ENCODE measurements at places on chromosomes 5 and 9.

GRCh38 chr5:127988146-127988760 is 95.3 kb upstream of the SLC12A2 start:
- DNase-seq: no peak

GRCh38 chr5:9268226-9268625 is 277.6 kb downstream of the SEMA5A start:
- DNase-seq: no peak

DNA sequence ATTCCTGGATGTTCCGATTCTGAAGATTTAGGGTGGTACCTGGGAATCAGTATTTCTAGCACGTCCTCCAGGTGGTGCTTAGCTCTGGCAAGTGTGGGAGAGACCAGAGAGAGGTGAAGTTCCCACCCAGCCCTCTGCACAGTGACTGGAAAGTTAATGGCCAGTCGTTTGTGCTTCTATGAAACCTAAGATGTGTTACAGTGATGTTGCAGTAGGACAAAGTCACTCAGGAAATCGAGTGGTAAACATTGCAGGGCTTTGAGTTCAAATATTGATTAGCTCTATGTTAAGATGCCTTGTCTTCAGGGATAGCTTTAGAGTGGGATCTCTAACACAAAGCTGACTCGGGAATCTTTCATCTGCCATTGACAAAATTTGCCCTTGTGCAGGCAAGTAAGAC is 55.6 kb downstream of the PIK3R1 start:
- no peak for DNase-seq

DNA sequence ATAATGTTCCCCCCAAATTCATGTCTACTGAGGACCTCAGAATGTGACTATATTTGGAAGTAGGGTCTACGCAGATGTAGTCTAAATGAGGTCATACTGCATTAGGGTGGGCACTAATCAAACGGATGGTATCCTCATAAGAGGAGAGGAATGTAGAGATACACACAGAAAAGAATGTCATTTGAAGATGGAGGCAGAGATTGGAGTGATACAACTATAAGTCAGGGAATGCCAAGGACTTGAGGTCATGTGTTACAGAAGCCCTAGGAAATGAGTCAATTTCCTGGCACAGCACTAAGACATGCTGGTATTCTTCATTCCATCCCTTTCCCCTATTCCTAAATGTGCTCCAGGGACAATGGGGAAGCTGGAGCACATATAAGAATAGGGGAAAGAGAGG is 758 bp upstream of the PDCD1LG2 start:
- DNase-seq: no peak

DNA sequence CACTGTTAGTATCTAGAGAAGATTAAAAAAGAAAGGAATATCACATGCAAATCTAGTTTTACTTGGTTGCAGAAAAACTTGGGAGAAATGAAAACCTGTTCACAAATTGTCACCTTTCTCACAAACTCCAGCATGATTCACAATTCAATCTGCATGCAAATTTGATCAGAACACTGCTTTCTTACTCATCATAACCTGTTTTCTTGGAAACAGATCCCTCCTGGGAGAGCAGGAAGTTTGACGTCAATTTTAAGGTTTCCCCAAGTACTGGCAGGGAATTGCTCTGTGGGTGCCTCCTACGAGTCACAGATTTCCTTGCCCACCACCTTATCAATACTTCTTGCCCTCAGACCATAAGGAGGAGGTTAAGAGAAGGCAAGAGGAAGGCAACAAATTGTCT is 30.2 kb upstream of the HTR4 start:
- DNase-seq: no peak

- DNase-seq: no peak
Observed at GRCh38 chr9:125635888-125636287, 71.1 kb downstream of the MAPKAP1 start.

DNA sequence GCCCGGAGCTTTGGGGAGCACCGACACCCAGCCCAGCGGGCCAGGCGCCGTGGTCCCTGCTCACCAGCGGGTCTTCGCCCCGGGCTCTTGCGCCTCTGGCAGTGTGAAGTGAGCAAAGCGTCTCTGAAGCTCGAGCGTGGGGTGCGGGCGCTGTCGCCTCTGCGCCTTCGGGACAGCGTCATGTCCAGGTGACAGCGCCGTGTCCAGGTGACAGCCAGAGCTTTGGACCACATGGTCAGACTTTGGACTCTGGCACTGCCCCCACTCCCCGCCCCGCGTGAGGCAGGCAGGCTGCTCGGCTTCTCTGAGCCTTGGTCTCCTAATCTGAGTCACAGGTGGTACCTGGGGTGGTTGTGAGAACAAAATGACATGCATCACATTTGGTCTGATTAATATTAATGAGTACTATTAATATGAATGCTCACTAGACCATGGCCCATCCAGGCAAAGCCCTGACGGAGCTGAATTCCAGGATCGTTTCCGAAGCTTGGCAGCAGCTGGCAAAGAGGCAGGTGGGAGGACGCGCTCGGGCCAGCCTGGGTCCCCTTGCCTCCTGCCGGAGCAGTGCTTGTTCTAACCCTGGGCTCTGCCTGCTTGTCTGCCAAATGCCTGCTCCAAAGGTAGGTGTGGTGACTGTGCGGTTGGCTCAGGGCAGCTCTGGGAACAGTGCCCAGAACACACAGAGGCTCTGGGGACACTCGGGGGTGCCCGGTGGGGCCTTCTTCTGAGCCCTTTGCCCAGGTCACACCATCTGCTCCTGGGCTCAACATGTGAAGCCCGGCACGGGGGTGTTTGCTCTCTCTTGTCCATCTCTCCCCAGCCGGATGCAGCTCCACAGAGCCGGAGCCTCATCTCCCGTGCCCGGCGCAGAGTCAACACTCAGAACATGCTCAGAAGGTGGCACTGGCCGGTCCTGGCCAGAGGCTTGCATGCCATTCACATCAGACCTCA is 157.1 kb downstream of the OLFM1 start:
- DNase-seq: no peak

- no peak for DNase-seq
Observed at GRCh38 chr9:9004810-9005209, 1205.2 kb upstream of the DMAC1 start.

DNA sequence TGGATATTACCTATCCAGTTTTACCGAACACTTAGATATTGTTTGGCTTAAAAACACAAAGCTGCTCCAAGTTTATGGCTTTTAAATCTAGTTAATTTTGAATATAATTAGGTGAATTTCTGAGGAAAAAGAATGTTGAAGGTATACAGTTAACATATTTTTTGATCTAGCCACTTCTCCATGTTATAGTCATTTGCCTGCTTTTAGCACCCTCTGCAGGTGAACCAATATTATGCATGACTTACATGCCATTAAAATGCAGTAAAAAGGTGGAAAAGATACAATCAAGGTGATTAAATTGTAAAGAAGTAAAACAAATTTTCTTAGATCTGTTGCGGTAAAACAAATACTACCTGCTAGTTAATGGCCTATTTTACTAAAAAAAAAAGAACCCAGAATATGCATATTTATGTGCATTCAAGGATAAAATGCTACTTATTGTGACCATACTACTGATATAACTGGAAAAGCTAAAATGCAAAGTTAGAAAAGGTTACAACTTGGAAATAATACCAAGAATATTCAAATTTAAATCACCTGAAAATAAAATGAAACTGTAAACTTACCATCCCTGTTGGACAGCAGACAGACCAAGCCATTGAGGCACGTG is 132.1 kb downstream of the AP3B1 start:
- no peak for DNase-seq

DNA sequence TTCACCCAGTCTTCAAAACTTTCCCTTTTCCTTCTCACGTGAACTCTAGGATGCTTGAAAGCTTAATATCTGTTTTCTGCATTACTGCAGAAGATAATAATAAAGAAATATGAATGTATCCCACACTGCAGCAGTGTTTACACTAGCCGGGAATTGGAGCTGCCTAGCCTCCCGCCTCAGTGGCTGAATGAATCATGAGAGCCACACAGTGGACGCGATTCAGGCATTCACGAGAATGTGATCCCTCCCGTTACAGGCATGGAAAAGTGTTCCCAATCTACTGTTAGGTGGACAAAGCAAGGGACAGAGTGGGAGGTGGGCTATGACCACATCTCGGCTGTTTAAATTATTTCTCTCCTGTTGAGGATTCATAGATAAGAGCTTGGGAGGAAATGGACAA is 69.4 kb upstream of the CTSL start:
- no peak for DNase-seq

- DNase-seq: no peak
Observed at GRCh38 chr9:26603617-26604016, 289.0 kb downstream of the CAAP1 start.

- peak; percentile 98 for DNase-seq
Observed at GRCh38 chr9:136439481-136440408, at the start of gene INPP5E. TSS of gene INPP5E (minus strand) at chr9:136439845. CDS start at chr9:136439419, 426 bp downstream.

DNA sequence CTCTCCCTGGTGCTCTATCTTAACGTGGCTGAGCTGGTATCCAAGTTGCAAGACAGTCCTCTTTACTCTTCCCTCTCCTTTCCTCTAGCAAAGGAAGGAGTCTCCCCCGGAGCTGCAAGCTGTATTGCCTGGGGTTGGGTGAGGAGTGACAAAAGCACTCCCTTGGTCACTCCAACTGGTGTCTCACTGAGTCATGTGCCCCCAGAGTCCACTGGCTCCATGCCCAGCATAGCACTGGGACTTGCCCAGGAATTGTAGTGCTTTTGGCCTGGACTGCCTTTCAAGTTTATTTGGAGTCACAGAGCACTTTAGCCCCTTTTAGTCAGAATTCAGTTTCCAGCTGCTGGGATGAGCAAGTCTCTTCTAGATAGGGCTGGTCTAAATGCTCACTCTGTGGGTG is 82.6 kb upstream of the FST start:
- no peak for DNase-seq

- DNase-seq: no peak
Observed at GRCh38 chr9:13234932-13235331, 44.6 kb downstream of the MPDZ start.

DNA sequence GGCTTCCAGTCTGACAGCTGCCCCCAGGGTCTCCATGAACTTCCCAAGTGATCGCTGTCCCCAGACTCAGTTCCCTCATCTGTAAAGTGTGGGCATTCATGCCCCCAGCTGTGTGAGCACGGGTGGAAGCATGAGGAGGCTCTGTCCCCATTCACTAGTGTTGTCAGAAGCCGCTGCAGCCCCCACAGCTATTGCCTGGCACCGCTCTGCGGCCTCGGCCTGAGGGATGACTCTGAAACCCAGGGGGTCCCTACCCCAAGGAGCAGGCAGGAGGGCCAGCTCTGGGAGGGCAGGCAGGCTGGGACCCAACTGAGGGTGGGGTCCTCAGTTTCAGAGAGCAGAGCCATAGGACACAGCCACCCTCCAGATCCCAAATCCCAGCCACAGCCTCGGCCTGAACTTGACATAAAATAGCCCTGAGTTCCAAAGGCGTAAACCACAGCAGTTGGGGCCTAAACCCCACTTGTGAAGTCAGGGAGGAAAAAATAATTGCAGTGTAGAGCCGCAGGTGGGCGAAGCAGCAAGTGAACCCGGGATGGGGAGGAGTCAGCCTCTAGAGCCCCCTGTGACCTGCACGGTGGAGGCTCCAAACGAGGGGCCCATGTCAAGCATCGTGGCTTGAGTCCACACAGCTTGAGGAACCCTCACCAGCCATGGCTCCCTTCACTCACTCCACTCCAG is 66.0 kb upstream of the ADAMTS2 start:
- DNase-seq: no peak

DNA sequence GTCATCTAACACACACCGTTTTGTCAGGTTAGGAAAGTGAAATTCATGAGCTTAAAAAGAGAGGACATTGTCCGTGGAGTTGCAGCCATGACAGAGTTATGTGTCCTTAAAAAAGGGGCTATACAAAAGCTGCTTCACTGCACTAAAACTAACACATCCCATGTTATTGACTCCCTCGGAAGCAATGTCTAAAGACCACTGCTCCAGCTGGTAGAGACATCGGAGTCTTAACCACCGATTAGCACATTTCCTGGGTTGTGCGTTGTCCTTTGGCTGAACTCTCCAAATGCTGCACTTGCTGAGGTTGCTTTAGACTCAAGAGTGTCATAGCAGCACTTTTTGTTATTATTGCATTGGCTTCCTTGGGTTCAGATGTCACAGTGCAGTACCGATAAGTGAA is 128.3 kb upstream of the C9orf72 start:
- no peak for DNase-seq

DNA sequence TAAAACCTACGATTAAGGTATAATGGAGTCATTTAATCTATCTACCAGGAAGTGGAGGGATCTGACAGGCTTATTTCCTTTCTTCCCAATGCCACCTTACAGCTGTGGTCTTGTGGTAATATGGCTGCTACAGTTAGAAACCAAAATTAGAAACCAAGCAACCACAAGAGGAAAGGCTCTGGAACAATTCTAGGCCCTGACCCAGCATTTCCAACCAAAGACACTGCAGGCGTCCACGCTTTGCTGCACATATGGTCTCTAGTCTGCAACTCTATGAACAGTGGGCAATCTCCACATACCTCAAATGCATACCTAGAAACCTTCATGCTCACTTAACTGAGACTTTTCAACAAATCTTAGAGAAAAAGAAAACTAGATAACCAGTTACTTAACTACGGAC is 339.1 kb downstream of the NFIB start:
- DNase-seq: no peak

DNA sequence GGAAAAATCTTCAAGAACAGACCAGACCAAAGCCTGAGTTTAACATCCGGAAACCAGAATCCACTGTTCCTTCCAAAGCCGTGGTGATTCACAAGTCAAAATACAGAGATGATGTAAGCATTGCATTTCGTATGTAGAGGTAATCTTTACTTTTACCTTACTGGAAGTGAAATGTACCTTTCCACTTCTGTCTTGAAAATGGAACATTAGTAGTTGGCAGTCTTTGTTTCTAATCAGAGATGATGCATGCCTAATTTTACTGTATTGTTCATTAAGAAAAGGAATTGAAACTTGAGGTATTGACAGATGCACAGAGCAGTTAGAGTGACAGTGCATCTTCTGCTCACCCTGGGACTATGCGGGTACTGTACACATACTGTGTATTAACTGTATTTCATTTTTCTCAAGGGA is 34.6 kb downstream of the HABP4 start:
- no peak for DNase-seq

DNA sequence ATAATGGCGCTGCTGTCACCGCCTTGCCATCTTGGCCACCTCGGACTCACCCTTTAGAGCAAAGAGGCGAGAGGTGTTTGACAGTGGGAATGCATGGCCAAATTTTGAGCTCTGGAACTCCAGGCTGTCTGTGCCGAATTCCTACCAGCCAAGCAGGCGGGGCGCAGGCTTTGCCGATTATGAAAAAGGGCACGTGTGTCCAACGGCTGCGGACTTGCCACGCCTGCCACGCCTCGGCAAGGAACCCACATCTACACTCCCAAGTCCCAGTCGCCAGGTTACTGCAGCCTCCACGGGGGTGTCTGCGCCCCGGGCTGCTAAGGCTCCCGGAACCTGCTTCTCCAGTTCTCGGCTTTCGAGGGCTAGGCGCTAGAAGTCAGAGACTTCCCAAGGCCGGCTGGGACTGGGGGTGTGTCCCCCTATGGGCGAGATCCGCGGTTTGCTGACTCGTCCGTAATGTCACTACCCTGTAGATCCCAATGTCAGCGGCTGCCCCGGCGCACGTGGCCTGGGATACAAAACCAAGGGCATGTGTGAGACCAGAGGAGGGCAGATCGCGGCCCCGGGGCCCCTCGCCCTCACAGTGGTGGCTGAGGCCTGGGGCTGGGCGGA is 2.8 kb downstream of the NPR3 start:
- no peak for DNase-seq
